Activated CD4-positive, alpha-beta T cell treated with anti-CD3 and anti-CD28 coated beads, Interleukin-2, amount 10 ng/mL, durations not matched to agents 24 days and 14 days (primary cell): ENCODE measurements at places on chromosomes 3 and 15. TPM values are rescaled to one million over a fixed set of nuclear protein-coding genes. Genes with fewer than 3 reads are reported as not detected.
A peak's percentile ranks its signal among the peaks of the same experiment; 100 is the strongest.

The SI gene
- total RNA-seq: not detected in 2 replicates

The RTP4 gene
- 3.0 and 3.4 TPM in 2 replicates for total RNA-seq

The MYO5C gene
- total RNA-seq: 0.24 and 0.30 TPM in 2 replicates

The NKIRAS1 gene
- total RNA-seq: 4.8 and 5.2 TPM in 2 replicates

The PEAK1 gene
- 25.9 and 28.2 TPM in 2 replicates for total RNA-seq

DNA sequence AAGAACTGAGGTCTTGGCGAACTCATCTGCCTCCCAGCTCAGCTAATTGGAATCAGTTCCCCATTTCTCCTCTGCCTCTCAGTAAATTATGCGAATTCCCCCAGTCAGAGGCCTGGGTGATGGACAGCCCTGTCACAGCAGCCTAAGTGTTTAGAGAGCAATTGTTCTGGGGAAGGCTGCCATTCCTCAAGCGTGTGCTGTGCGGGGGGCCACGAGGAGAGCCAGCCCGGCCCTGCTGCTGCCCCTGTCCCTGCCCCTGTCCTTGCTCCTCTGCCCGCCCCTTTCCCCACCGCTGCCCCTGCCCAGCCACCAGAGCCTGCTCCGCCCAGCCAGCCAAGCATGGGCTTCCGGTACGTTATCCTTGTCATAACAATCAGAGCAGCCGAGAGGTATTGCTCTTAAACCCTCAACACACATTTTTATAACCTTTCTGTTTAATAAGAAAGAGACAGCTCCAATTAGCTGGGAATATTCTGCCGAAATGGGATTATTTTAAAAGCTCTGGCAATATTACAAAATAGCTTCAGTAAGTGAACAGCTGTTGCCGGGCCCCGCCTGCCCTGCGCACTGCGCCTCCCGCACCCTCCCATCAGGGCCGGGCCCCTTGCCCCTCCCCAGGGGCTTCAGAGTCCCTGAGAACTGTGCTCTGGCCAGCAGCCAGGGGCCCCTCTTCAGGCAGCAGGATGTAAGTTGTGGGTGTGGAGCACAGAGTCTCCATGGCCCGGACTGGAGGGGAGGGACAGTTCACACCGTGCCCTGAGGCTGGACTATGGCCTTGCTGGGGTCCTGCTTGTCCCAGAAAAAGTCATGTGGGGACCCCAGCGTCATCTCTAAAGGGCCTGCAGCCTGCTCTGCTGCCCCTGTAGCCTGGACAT lies 12.4 kb upstream of the CACNA2D2 start:
- no peak for DNase-seq

- peak; percentile 82 for DNase-seq
Measured at GRCh38 chr3:100400419-100400779, 490 bp downstream of the TOMM70 start.

- DNase-seq: no peak
Measured at GRCh38 chr15:86213888-86214287, 134.2 kb downstream of the AGBL1 start.

GRCh38 chr3:171039674-171040073 lies 13.2 kb upstream of the SLC2A2 start:
- no peak for DNase-seq

- no peak for DNase-seq
Measured at GRCh38 chr3:48422272-48422671, 7.6 kb downstream of the PLXNB1 start.

DNA sequence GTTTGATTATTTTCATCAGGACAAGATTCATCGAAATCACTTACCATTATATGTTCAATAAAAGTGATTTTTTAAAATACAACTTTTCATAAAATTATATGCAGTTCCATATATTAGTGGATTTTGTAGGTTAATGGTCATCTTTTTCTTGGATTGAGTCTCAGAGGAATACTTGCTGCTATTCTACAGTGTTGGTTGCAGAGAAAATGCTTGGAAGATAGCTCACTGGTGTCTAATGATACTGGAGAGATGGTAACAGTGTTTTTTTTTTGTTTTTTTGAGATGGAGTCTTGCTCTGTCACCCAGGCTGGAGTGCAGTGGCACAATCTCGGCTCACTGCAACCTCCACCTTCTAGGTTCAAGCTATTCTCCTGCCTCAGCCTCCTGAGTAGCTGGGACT lies 143.3 kb downstream of the TCF12 start:
- DNase-seq: no peak

GRCh38 chr3:159727506-159727905 lies 261.1 kb upstream of the IL12A start:
- DNase-seq: no peak
